ENCODE measurements at places on chromosomes 3 and 15. TPM values are rescaled to one million over a fixed set of nuclear protein-coding genes. Genes with fewer than 3 reads are reported as not detected.

The NAA50 gene
- 110 TPM for total RNA-seq

The CYP11A1 gene
- total RNA-seq, result 2.0 TPM

The STXBP5L gene
- 8.5 TPM for total RNA-seq

The GATM gene
- 64.1 TPM for total RNA-seq

The C3orf52 gene
- total RNA-seq, result 23.7 TPM

The ALDH1A2 gene
- total RNA-seq, result 1.4 TPM

The ZMYND10 gene
- total RNA-seq, result 0.86 TPM

DNA sequence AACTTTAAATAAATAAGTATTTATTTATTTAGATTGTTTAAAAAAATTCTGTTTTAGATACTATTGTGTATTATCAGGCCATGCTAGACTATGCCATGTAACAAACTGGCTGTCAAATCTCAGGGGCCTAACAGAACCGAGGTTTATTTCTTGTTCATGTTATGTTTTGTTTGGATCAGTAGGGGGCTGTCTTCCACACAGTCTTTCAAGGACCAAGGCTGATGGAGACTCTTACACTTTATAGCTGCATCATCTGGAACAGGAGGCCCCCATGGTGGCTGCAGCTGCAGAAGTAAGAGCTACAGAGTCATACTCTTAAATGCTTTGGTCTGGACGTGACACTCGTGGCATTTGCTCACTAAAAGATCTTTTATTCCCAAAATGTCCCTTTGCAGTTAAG is 33.0 kb upstream of the ARL14 start:
- DNase-seq, result no peak

DNA sequence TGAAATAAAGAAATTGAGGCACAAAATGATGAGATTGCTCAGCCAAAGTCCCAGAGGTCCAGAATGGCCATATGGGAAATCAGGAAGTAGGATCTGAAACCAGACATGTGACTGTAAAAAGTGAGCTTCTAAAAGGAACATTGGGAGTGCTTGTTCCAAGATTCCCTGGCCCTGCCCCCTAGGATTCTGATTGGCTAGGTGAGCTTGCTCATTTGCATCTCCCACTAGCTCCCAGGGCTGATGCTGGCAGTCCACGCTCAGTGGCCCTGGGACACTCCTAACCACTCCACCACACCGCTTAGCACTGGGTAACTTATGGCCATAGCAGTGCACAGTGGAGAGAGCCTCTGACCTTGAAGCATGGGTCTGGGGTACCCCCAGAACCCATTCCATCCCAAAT is 326.7 kb downstream of the NTRK3 start:
- DNase-seq, result no peak

GRCh38 chr3:114058646-114059045 is 2.1 kb downstream of the QTRT2 start:
- DNase-seq, result no peak

DNA sequence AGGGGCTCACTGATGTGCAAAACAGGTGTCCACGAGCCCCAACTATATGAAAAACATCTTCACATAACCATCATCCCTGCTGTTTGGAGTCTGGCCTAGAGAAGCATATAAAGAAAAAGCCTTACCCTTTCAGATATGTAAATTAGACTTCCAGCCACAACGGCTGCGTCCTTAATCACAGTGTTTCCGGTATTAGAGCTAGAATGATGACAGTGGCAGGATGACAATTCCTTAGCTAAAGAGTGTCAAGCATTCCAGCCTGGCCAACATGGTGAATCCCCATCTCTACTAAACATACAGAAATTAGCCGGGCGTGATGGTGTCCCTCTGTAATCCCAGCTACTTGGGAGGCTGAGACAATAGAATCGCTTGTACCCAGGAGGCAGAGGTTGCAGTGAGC is 19.5 kb upstream of the SAMD7 start:
- no peak for DNase-seq

GRCh38 chr15:64851503-64851840 is 9.8 kb downstream of the PLEKHO2 start:
- DNase-seq, result no peak

GRCh38 chr3:127233371-127233770 is 40.4 kb downstream of the PRR23E start:
- DNase-seq, result peak; percentile 47

GRCh38 chr3:5016211-5017161 is 37.2 kb downstream of the BHLHE40 start:
- DNase-seq, result no peak

- DNase-seq, result no peak
Observed at GRCh38 chr3:107205358-107205757, 171.9 kb upstream of the CCDC54 start.

- DNase-seq, result no peak
Observed at GRCh38 chr15:90465930-90466567, 63.7 kb upstream of the CRTC3 start.

DNA sequence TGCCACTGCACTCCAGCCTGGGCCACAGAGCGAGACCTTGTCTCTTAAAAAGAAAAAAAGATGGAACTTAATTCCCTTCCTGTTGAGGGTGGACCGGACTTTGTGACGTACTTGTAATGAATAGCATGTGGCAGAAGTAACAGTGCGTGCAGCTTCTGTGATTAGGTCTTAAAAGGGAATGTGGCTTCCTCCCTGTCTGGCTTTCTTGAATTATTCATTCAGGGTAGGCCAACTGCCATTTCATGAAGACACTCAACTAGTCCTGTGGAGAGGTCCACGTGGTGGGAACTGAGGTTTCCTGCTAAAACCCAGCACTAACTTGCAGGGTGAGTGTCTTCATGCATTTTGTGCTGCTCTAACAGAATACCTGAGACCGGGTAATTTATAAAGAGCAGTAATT is 98.9 kb upstream of the PIAS1 start:
- no peak for DNase-seq

- DNase-seq, result no peak
Observed at GRCh38 chr15:65917407-65917756, 48.1 kb downstream of the RAB11A start.

DNA sequence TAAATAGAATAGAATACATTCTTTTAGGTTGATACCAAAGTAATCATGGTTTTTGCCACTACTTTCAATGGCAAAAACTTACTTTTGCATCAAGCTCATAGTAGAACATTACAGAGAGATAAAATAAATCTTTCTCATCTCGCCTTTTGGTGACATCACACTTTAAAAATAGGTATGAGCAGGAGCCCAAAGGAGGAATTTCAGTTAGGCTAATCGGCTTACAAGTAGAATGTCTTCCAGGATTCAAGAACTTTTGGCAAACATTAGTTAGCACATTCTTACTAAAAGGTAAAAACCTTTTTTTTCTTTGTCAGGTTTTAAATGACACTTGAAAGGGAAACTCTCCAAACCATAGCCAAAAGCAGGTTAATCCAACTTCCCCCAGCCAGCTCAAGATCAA is 59.7 kb upstream of the CMSS1 start:
- no peak for DNase-seq

DNA sequence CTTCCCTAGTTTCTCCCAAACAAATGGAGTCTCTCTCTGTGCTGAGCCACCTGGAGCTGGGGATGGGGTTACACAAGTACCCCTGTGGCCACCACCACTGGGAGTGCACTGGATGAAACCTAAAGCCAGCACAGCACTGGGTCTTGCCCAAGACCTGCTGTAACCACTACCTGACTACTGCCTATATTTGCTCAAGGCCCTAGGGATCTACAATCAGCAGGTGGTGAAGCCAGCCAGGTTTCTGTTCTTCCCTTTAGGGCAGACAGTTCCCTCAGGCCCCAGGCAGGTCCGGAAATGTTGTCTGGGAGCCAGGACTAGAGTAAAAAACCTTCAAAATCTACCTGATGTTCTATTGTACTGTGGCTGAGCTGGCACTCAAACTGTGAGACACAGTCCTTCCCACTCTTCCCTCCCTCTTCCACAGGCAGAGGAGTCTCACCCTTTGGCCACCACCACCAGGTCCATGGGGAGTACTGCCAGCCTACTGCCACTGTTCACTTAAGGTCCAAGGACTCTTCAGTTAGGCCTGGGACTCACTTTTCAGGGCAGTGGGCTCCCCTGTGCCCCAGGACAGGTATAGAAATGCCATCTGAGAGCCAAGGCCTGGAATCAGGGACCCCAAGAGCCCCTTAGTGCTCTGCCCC is 23.8 kb downstream of the C3orf20 start:
- DNase-seq, result no peak

DNA sequence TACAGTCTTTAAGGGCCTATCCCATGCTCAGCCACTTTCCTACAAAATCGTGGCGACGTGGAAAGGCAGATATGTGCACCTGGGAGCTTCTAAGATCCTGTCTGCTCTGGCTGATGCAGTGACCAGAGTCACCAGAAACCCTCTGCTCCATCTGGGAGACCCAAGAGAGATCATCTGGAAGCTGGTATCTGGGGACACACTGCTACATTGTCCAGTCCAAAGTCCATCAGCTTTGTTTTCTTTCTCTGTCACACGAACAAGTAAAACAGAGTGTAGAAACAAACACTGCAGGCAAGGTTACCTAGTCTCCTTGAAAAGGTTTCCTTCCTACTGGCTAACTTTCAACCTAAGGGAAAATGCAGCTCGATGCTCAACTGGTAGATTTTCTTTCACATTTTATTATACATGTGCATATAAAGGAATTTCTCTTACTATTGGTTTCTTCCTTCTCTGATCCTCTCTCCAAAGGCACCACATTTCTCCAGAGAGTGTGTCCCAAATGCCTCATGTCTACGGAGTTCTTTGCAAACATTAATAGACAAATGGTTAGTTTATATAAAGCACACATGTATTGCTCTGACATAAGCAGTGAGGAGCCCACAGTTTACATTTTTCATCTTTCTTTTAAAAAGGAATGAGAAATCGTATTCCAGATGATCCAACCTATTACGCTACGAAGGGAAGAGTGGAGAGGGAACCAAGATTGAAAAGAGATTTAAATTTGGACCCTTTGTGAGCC is 8.3 kb upstream of the GREM1 start:
- DNase-seq, result no peak

DNA sequence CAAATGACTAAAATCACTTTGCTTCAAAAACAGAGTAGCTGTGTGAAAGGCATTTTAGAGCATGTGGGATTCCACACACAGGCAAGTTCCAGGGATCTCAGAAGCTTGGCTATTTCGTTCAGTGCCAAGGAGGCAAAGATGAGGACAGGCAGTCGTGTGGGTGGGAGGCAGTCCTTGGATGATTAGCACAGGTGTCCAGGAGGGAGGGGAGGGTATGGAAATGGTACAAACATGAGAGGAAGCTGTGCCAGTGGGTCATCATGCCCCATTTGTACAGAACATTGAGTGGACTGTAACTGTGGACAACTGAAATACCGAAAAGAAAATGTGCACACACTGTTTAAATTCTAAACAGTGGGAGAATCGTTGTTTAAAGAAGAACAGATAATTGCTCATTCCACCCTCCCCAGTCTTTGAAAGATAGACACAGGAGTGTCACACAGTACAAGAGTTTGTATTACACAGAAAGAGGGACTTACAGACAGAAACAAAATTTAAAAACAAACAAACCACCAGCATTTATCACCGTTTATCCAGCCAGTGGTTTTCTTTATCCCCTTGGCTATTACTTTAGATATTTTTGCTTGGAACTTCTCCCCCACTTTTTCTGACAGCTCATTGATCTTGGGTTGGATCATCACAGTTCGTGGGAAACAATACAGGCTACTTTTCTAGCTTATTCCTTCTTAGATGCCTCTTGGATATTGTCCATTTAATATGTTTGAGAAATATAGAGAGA is 122.9 kb downstream of the GREM1 start:
- no peak for DNase-seq

Measured in progenitor cell of endocrine pancreas (in vitro differentiated cells).